ENCODE measurements at places on chromosomes 12 and 14. TPM values are rescaled to one million over a fixed set of nuclear protein-coding genes. Genes with fewer than 3 reads are reported as not detected.

Gene ACOT4
- 5.1 TPM for total RNA-seq

Gene PTCSC3
- total RNA-seq = not detected

Gene KRT86
- total RNA-seq = 9.2 TPM

Gene GCH1
- total RNA-seq = 30.9 TPM

Gene PELI2
- total RNA-seq = 8.8 TPM

Gene LRTM2
- not detected for total RNA-seq
